ENCODE measurements at places on chromosomes 6 and 20. TPM values are rescaled to one million over a fixed set of nuclear protein-coding genes. Genes with fewer than 3 reads are reported as not detected.

DNA sequence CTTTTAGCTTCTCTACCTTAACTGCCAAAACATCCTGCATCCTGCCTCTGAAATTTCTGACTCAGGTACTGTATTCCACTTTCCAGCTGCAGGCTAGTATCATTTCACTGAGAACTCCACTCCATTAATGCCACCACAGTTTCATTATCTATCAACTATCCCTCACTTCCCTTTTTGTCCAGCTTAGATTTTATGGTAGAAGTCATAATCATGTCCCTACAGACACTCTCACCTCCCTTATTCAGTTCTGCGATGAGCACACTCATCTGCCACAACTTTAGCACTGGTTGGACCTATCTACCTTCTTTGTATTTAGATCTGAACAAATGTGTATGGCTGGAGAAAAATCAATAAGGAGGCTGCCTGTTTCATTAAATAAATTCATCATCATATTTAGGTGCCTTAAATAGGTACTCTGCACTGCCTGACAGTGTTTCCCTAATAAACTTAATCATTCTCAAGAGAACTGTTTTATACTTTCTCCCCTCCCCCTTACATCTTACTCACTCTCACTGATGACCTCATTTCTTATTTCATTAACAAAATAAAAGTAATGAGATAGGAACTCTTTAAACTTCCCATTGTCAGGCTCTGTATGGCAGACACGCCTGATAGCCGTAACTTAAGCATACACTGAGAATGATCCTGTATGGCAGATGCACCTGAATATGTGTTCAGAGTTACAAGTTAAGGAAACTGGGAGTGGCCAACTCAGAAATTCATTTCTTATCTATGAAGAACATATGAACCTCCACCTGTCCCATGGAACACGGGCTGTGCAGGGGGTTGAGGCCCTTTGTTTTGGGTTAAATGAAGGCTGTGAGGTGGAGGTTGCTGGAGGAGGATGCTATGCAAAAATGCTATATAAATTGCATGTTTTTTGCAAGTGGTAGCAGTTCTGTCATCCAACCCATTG, 95.3 kb upstream of the MAN1A1 start:
- no peaks in the 10 kb centered on the region for H3K36me3 ChIP-seq
- H3K27me3 ChIP-seq = no peaks in the 10 kb centered on the region
- no peak overlapping the region for H3K4me3 ChIP-seq
- H3K27ac ChIP-seq = no peak overlapping the region

- DNase-seq = no peak
- H3K36me3 ChIP-seq = peaks cover 13% of the 10 kb centered on the region
- no peaks in the 10 kb centered on the region for H3K4me1 ChIP-seq
- no peak overlapping the region for H3K4me3 ChIP-seq
- no peak overlapping the region for H3K27ac ChIP-seq
- peaks cover 3% of the 10 kb centered on the region for H3K27me3 ChIP-seq
Measured at GRCh38 chr6:31559606-31559957, 12.2 kb downstream of the NFKBIL1 start.

The SPEF1 gene
- 0.55 TPM for total RNA-seq

The ADTRP gene
- 1.4 TPM for total RNA-seq

GRCh38 chr20:20740541-20740940, 28.1 kb upstream of the RALGAPA2 start:
- H3K4me3 ChIP-seq = no peak overlapping the region
- H3K4me1 ChIP-seq = peaks cover 18% of the 10 kb centered on the region

DNA sequence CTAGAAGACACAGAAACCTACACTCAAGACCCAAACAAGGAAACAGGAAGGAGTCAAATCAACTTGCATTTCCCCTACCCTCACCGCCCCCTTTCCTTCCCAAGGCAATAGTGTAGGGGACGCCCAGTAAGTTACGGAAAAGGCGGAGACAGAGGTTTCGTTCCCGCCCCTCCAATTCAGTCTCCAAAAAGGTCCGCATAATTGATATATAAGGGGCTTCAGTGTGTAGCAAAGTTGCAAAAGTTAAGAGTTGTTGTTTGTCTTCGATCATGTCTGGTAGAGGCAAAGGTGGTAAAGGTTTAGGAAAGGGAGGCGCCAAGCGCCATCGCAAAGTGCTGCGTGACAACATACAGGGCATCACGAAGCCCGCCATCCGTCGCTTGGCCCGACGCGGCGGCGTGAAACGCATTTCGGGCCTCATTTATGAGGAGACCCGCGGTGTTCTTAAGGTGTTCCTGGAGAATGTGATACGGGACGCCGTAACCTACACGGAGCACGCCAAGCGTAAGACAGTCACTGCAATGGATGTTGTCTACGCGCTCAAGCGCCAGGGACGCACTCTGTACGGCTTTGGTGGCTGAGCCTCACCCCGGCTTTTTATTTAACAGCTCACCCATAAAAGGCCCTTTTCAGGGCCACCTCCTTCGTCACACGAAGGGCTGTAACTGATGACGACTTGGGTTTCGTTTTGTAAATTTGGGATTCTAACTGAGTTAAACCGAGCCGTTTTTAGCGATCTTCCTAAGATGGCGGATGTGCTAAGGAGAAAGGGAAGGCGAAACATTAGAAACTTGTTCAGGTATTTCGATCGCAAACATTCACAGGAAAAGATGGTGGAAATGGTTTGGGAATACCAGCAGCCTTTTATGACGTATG, 124.6 kb upstream of the BTN3A2 start:
- no peaks in the 10 kb centered on the region for H3K27me3 ChIP-seq
- H3K4me1 ChIP-seq = peaks cover 4% of the 10 kb centered on the region
- peak overlapping the region; percentile 34 for H3K27ac ChIP-seq
- H3K36me3 ChIP-seq = peaks cover 4% of the 10 kb centered on the region
- H3K4me3 ChIP-seq = no peak overlapping the region
- no peak for DNase-seq

DNA sequence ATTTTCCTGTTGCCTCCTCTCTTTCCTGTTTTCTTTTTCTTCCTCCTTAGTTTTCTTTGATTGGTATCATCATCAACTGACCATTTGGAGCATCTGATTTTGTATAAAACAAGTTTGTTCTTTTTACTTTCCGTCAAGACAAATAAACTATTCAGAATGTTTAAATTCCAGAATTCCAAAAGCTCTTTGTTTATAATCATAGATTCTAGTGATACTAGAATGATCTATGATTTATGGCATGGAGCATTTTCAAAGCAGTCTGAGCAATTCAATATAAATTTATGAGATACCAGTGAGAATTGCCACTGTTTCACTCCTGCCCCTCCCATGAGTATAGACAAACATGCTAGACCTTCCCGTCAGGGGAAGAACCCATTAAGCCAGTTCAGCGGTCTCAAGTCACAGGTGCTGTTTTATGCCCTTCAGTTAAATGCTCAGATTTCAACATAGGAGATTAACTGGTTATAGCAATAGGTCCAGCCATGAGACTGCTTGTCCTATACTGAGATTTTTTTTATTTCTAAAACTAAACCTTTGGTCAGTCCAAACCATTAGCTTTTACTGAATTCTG, 60.7 kb downstream of the GRIK2 start:
- no peaks in the 10 kb centered on the region for H3K36me3 ChIP-seq
- DNase-seq = no peak
- no peaks in the 10 kb centered on the region for H3K27me3 ChIP-seq
- no peak overlapping the region for H3K27ac ChIP-seq

GRCh38 chr20:49112596-49113274, 66.6 kb downstream of the CSE1L start:
- no peaks in the 10 kb centered on the region for H3K27me3 ChIP-seq
- DNase-seq = no peak
- H3K4me3 ChIP-seq = no peak overlapping the region
- H3K27ac ChIP-seq = peak overlapping the region; percentile 25
- peaks cover 34% of the 10 kb centered on the region for H3K36me3 ChIP-seq
- H3K4me1 ChIP-seq = no peaks in the 10 kb centered on the region

The HCK gene
- total RNA-seq = not detected

The GATA5 gene
- 12.8 TPM for total RNA-seq

DNA sequence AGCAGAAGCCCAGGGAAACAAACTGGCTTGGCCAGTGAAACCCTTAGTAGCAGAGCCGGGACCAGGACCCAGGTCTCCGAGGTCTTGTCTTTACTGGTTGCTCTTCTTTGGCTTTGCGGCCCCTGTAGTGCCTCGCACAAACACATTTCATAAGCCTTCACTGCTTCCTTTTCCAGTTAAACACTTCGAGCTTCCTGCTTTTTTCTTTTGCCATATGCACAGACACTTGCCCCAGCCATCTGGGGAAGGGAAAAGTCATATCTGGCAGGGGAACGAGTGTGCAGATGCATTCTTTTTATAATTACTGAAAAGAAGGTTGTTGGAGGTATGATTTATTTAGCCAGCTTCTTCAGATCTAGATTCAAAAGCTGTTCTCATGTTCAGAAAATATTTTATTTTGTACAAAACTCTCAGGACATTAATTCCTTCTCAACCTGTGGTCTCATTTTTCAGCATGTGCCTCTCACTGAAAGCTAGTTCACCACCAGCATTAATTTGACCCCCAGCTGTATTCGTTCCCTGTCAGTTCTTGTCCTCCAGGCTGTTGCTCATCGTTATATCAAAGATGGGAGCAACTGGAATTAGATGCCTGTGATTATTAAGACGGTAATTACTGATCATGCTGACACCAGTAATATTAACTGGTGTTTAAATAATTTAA, 19.2 kb downstream of the KLHL32 start:
- H3K4me1 ChIP-seq = peaks cover 6% of the 10 kb centered on the region
- no peak for DNase-seq
- H3K4me3 ChIP-seq = no peak overlapping the region
- no peak overlapping the region for H3K27ac ChIP-seq
- H3K36me3 ChIP-seq = no peaks in the 10 kb centered on the region

DNA sequence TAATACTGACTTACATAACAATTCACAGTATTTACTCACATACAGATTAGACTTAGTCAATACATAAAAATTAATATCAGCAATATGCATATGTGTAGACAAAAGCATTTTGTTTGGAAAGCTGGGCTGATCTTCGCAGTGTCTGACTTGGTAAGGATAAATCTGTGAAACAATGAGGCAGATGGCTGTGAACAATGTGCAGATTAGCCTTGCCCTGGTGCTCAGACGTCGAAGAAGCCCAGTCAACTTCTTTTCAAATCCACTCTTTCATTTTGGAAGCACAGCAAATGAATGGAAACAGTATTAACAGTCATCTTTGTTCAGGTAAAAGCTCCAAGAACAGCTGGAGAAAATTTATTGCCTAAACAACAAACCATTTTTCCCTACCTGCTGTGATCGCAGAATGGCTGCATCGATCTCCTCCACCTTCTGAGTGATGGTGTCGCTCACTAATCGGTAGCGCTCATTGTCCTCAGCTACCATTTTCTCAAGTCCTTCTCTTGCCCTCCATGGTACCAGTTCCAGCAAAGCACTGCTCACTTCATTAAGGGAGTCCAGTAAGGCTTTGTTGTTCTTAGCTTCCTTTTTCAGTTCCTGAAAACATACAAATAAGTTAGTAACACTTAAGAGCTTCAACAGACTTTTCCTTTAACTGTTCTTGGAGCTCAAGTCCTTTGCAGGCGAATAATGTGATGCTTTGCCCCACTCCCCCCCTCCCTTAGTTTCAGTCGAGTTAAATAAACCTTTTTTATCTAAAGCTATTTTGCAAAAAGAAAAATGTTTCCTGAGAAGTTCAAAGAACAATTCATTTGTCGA, 116.5 kb downstream of the DST start:
- H3K4me1 ChIP-seq = peaks cover 13% of the 10 kb centered on the region
- H3K4me3 ChIP-seq = no peak overlapping the region
- H3K27ac ChIP-seq = no peak overlapping the region
- H3K27me3 ChIP-seq = no peaks in the 10 kb centered on the region

DNA sequence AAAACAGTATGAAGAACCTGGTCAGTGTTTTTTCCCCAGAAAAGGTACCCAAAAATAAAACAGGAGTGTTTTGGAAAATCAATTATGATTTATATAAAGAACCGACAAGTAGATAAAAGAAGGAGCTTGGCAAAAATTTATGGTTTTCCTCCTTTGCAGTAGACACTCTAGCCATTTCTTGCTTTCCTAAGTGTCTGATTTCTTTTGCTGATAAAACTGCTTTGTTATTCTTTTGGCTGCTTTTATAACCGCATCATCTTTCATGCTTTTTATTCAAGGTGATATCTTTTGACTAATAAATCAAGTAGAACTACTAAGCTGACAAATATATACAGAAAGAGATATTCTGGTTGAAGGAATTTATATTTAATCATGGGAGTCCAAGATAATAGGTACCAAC, 16.6 kb downstream of the ATG5 start:
- no peak overlapping the region for H3K4me3 ChIP-seq
- peaks cover 37% of the 10 kb centered on the region for H3K36me3 ChIP-seq
- DNase-seq = no peak
- H3K27me3 ChIP-seq = no peaks in the 10 kb centered on the region
- H3K4me1 ChIP-seq = peaks cover 26% of the 10 kb centered on the region

- H3K4me3 ChIP-seq = peak overlapping the region; percentile 97
- peaks cover 2% of the 10 kb centered on the region for H3K27me3 ChIP-seq
- H3K4me1 ChIP-seq = peaks cover 19% of the 10 kb centered on the region
- no peaks in the 10 kb centered on the region for H3K36me3 ChIP-seq
- DNase-seq = no peak
Measured at GRCh38 chr6:26022132-26022472, 59.5 kb downstream of the TRIM38 start.

DNA sequence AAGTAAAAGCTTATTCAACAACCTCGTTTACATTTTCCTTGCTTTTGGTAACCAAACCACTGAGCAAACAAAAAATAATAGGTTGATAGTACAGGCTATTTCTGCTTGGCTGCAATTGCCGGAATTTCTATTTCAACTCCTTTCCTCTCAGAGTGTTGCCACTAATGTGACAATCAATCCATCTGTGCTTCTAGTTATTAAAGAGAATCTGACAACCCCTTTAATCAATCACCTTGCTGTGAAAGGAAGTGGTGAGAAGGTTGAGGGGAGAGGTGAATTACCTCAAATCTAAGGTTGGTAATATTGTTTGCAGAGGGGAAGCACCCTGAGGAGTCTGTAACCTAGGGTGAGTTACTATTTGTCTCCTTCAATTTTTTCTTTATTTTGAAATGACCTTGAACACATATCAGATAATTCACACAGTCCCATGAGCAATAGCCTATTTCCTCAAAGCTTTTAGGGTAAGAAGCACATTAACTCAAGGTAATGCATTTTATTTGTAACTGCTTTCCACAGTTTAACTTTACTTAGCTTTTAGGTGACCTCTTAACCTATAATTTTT, 603.4 kb downstream of the MMUT start:
- DNase-seq = no peak
- H3K27ac ChIP-seq = no peak overlapping the region
- H3K36me3 ChIP-seq = no peaks in the 10 kb centered on the region
- H3K27me3 ChIP-seq = no peaks in the 10 kb centered on the region

DNA sequence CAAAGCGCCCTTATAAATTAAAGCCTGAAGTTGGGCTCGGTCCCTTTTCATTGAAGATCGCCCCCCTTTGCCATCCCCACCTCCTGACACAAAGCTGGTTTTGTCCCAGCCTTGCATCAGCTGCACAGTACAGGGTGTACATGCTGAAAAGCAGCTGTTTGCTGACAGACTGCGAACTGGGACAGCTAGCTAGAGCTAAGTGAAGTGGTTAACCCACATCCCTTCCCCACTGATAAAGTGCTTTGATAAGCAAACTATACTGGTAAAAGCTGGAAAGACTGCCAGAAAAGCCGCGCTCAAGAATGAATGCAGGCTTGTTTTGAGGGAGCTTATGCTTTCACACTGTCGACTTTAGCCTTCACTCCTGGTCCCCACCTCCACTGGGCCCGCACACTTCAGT, 207.3 kb downstream of the GMDS start:
- peaks cover 10% of the 10 kb centered on the region for H3K27me3 ChIP-seq
- H3K27ac ChIP-seq = no peak overlapping the region
- H3K4me1 ChIP-seq = peaks cover 11% of the 10 kb centered on the region

The CST4 gene
- 56.8 TPM for total RNA-seq
